ENCODE measurements at places on chromosomes 11 and 22.

GRCh38 chr22:41838842-41839618 is 6.1 kb downstream of the SREBF2 start:
- DNase-seq = no peak

DNA sequence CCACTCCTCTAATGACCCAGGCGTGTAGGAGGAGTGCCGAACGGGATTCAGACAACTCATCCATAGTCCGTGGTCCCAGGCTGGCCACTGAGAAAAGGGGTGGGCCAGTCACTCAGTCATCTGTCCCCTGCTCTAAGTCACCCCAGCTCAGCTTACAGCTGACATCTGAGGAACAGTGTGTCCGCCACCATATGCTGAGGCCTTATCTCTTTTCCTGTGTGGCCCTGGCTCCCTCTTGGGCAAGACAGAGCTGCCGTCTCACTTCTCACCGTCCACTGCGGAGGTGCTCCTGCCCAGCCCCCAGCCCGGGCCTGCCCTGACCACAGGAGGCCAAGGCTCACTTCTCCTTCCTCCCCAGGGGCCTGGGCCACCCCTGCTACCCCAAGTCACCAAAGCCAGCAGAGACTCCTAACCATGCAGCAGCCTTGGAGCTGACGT is 6.8 kb downstream of the CCDC86 start:
- no peak for DNase-seq

DNA sequence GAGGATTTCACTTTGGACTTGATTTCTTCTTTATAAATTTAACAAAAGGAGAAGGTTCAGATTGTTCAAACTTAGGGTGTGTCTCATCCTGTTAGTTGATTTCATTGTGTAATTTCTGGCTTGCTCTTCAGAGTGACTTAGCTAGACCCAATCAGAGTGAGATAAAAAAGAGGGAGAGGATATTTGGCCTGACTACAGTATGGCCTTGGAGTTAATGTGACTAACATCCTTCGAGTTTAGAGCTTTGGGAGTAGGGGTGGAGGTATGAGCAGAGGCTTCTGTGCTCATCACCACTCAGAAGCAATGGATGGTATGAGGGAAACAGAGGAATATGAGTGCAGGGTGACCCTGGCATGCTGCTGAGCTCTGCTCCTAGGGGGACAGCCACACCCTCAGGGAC is 114.2 kb downstream of the ME3 start:
- no peak for DNase-seq

- DNase-seq = no peak
These were observed 131.4 kb upstream of the POU2AF2 start for GRCh38 chr11:111114091-111114490.

DNA sequence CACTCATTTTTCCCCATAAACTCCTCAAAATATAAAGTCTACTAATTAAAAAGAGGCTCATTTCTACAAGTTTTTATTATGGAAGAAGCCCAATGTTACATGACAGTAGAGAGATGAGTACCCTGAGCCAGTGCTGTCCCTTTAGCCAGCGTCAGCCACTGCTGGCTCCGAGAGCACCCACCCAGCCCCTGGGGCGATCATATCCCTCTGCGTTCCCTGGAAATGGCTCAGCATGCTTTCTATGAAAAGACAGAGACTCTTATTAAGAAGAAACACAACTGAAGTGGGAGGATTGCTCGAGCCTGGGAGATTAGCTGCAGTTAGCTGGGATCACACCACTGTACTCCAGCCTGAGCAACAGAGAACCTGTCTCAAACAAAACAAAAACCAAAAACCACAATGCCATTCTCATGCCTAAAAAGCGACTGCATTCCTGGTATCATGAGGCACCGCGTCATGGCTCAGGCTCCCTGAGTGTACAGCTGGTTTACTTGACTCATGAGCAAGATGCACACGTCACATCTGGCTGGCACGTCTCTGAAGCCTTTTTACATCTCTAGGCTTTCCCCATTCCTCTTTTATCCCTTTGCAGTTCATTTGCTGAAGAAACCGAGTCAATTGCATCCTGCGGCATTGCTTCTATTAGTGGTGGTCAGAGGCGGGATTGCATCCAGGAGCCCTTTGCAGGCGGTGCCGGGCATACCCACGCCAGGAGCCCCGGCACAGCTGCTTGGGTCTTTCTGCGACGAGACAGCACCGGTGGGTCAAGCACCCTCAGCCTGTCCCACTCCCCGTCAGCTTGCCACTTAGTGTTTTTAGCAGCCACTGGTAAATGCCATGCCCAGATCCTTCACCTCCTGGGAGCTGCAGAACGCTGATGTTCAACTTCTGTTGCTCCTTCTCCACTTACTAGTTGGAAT is 119.9 kb downstream of the CTTN start:
- DNase-seq = no peak

GRCh38 chr11:58508814-58509213 is 909 bp upstream of the OR5B21 start:
- DNase-seq = no peak

DNA sequence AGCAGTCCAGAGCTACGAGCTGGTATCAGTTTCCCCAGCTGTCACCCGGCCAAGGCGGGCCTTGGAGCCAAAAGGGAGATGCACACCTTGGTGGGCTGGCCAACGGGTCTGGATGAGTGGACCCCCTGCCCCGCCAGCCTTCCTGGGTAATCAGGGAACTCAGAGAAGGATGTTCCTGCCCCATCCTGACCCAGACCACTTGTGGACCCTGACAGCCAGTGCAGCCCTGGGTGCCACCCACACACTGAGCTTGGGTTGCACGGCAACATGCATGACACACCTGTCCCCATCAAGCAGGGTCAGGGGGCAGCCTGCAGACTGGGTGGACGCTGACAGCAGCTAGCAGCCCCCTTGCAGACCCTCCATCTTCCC is 8.6 kb downstream of the SLC25A1 start:
- no peak for DNase-seq

DNA sequence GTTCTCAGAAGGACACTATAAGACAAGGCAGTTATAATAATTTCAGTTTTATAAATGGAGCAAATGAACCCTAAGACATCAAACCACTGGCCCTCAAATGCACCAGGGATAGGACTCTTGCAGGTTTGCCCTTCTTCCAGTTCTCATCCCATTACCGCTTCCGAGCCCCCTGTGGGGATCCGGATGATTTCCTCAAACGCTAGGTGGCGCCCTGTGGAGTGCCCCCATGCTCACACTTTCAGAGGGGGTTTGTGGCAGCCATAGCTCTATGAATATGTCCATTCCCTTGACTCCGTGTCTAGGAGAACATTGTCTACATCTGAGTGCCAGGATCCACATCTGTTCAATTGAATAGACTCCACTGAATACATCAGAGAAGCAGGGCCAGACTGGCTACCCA is 816.3 kb downstream of the NTM start:
- no peak for DNase-seq

- DNase-seq = no peak
These were observed 534.0 kb upstream of the B3GAT1 start for GRCh38 chr11:134945993-134946392.

DNA sequence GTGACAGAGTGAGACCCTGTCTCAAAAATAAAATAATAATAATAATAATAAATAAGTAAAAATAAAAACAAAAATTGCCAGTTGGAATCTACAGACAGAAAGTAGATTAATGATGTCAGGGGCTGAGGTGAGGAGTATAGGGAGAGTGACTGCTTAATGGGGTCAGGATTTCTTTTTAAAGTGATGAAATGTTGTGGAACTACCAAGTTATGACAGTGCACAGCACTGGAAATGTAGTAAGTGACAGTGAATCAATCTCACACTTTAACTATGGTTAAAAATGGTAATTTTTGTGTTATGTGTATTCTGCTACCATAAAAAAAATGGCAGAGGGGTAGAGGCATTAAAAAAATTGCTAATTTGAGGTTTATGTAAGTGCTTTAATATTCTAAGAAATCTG is 87.2 kb downstream of the ATG16L2 start:
- DNase-seq = no peak

GRCh38 chr22:38415561-38416321 is 39.3 kb downstream of the KCNJ4 start:
- no peak for DNase-seq

GRCh38 chr22:40009951-40010671 is 15.4 kb downstream of the FAM83F start:
- DNase-seq = no peak

DNA sequence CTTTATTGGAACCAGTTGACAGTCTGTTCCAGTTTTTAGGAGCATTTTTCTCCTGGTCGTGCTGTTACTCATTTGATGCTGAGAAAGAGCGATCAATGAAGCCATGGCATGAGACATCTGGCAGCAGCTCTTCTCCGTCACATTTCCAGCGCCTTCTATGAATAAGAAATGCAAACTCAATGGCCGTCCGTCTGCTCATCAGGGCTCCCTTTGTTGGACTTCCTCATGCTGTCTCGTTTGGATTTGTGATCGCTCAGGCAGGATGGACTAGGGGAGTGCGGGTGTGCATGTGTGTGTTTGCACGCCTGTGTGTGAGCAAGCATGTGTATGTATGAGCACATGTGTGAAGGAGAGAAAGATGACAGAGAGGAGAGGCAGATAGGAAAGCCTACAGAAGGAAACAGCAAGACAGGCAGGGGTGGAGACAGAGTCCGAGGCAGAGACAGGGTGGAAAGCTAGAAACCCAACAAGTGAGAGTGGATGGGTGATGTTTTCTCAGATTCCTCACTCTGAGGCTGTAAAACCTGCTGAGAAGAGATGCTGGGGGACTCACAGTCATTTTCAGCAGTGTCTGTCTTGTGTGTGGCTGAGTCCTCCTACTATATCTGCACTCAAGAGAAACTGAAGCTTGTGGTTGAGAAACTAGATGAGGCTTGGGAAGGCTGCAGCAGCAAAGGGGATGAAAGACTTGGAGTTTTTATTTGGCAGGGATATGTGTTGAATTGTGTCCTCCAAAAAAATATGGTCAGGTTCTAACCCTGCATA is 56.0 kb upstream of the CLMP start:
- no peak for DNase-seq

GRCh38 chr11:4580124-4580523 is 1.4 kb upstream of the OR52I2 start:
- no peak for DNase-seq

GRCh38 chr11:128462922-128463321 is 124.4 kb downstream of the ETS1 start:
- no peak for DNase-seq

- DNase-seq = peak; percentile 53
These were observed 30.0 kb upstream of the WNT11 start for GRCh38 chr11:76236092-76236999.

GRCh38 chr11:25094085-25094802 is 597.4 kb downstream of the LUZP2 start:
- DNase-seq = no peak

DNA sequence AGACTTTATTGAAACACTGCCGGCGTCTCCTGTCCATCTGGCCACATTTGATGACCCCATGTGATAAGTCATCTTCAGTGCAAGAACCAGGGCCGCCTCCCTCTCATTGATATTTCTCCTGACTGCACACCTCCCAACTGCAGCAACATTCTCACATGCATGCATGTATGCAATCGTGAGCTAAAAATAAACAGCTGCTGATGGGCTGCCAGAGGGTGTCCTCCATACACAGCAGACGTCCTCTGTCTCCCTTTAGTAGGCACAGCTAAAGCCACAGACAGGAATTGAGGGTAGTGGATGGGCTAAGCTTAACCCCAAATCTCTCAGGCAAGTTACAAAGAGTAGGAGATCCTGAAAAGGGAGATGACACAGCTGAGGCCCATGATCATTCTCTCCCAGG is 106.7 kb upstream of the HSD17B12 start:
- DNase-seq = no peak

GRCh38 chr11:12680246-12680939 is 6.2 kb downstream of the TEAD1 start:
- DNase-seq = no peak

DNA sequence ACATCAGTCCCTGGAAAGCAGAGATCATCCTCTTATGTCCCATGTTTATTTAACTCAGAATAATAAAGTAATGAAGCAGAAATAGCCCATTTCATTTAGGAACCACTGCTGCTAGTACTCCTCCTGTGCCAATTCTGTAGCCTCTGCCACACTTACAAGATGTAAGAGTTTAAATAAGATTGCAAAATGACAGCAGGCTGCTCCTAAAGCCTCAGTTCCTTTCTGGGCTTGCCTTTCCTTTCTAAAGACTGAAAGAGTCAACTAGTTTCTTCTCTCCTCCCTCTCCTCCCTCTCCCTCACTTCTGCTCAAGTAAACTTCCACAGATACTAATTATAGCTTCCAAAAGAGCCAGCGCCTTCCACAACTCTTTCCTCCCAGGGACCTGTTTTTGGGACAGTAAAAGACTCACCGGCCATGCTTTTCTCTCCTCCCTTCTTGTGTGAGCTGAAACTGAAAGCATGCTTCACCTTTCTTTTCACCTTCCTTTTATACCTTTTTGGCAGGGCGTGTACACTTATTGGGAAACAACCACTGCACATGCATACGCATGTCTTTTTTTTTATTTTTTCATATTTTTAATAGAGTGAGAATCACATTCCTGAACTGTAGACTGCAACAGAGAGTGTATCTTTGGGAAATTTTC is 26.1 kb upstream of the CARD16 start:
- DNase-seq = no peak

DNA sequence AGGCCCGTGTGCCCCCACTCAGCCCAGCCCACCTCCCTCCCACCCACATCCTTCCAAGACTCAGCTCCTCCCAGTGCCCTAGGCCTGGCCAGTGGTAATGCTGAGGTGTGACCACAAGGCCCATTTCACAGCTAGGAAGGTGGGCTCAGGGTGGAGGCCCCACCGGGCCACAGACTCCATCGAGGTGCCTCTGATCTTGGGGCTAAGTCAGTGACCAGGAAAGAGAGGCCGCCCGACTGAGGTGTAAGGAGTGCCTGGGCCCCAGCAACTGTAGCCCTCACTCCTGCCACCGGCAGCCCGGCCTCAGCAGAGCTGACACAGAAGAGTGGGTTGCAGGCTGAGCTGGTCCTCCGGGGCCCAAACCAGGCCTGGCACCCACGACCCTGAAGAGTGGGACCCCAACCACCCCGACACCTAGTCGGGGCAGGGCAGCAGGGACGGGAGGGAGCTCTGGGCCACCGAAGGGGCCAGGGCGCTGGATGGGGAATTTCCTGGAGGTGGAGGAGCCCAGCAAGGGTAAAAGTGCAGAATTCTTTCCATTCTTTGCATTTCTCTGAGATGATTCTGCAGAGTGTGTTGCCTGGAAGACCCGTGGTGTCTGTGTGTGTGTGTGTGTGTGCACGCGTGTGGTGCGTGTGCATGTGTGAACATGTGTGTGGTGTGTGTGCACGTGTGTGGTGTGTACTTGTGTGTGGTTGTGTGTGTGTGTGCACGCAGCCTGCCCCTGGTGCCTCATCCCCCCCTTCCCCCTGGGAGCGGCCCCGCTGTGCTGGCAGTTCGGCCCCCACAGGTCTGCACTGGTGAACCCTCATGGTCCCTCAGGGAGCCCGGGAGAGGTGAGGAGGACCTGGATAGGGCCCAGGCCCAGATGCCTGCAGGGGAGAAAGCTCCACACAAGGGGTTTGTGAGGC is 8.3 kb upstream of the PIM3 start:
- no peak for DNase-seq

DNA sequence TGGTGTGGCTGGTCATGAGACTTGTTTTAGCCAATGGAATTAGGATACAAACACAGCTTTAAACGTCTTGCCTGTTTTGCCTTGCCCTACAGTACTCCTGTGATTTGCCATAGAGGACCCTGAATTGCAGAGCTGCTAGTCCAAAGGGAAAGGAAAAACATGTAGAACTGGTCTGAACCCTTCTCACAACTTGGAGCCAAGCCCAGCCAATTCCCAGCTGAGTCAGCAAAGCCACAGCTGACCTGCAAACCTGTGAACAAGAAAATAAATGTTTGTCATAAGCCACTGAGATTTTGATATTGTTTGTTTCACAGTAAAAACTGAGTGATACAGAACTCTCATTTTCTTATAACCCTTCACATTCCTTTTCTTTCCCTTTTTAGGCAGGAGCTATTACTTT is 360.5 kb upstream of the API5 start:
- DNase-seq = no peak

- DNase-seq = no peak
These were observed 98.8 kb upstream of the CD82 start for GRCh38 chr11:44466531-44467205.

Data from stimulated activated CD8-positive, alpha-beta memory T cell treated with anti-CD3 and anti-CD28 coated beads, Interleukin-15, amount 100 ng/mL, for 48 hours (primary cell).